Activated T-helper 2 cell treated with anti-CD3 and anti-CD28 coated beads, Interferon-gamma antibody, Interleukin-2, Interleukin-4, amounts not matched to agents 10 μg/mL and 5 μg/mL and 100 μg/mL, durations not matched to agents 14 hours and 24 hours and 36 hours (primary cell): ENCODE measurements at places on chromosomes 12 and 14. TPM values are rescaled to one million over a fixed set of nuclear protein-coding genes. Genes with fewer than 3 reads are reported as not detected.
A peak's percentile ranks its signal among the peaks of the same experiment; 100 is the strongest.

SEL1L gene
- 51.7 and 52.6 TPM in 2 replicates for total RNA-seq

TBX3 gene
- total RNA-seq = not detected in 2 replicates

- no peak overlapping the region for H3K4me3 ChIP-seq
- DNase-seq = no peak
- H3K4me1 ChIP-seq = no peaks in the 10 kb centered on the region
- H3K36me3 ChIP-seq = no peaks in the 10 kb centered on the region
- H3K27ac ChIP-seq = no peak overlapping the region
Observed at GRCh38 chr14:74195623-74196022, 43.6 kb upstream of the VSX2 start.

GRCh38 chr12:116060764-116061163, 216.7 kb downstream of the MED13L start:
- peak overlapping the region; percentile 75 for H3K4me3 ChIP-seq
- no peak for DNase-seq
- peak overlapping the region; percentile 91 for H3K27ac ChIP-seq

DNA sequence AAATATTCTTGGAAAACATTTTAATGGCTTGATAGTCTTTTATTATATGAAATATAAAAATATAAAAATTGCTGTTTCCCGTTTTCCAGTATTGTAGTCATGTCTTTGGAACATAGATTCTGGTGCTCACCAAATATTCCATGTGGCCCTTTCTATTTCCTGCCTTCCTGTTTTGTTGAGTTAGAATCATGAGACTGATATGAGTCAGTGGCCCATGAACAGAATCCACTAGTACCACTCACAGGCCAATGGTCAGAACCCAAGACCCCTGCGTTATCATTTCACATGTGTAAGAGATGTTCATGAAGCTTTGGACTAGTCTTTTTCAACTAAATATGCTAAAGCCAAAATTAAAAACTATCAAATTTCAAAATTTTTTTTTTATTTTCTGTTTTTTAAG, 56.9 kb downstream of the BICD1 start:
- H3K27ac ChIP-seq = no peak overlapping the region
- no peaks in the 10 kb centered on the region for H3K4me1 ChIP-seq
- no peaks in the 10 kb centered on the region for H3K27me3 ChIP-seq

PLEKHD1 gene
- 0.09 TPM in 1 of 2 replicates, not detected in the other for total RNA-seq

DNA sequence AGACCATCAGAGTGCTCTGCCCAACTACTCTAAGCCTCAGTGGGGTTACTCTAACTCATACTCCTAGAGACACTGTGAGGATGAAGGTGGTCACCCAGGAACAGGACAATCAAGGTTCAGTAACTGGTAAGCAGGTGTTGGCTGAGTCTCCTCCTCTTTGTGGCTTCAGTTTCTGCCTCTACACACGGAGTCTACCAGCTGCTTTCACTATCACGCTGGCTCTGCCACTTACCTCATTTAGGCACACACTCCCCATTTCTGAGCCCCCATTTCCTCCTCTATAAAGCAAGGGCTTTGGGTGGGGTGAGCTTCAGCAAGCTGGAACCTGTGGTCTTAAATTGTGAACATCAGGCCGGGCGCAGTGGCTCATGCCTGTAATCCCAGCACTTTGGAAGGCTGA, 7.3 kb upstream of the TCHP start:
- no peaks in the 10 kb centered on the region for H3K27me3 ChIP-seq
- peaks cover 33% of the 10 kb centered on the region for H3K4me1 ChIP-seq
- H3K36me3 ChIP-seq = no peaks in the 10 kb centered on the region
- no peak overlapping the region for H3K27ac ChIP-seq
- no peak overlapping the region for H3K4me3 ChIP-seq

DNA sequence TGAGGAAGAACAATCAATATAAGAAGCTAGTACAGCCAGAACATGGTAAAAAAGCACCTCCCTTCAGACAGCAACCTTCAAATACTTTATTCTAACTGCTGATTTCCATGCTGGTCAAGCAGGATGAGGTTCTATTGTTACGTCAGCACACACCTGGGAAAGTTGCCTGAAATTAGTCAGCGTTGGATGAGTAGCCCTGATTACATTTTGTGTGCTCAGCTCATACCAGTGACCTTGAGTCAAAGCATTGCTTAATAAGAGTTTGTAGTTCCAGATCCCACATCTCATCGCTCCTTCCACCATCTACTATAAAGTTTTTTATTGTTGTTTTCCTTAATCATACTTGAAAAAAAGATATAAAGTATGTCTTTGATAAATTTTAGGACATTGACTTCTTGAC, 361.5 kb downstream of the EGLN3 start:
- H3K27ac ChIP-seq = no peak overlapping the region
- DNase-seq = no peak
- no peak overlapping the region for H3K4me3 ChIP-seq
- no peaks in the 10 kb centered on the region for H3K36me3 ChIP-seq

DNA sequence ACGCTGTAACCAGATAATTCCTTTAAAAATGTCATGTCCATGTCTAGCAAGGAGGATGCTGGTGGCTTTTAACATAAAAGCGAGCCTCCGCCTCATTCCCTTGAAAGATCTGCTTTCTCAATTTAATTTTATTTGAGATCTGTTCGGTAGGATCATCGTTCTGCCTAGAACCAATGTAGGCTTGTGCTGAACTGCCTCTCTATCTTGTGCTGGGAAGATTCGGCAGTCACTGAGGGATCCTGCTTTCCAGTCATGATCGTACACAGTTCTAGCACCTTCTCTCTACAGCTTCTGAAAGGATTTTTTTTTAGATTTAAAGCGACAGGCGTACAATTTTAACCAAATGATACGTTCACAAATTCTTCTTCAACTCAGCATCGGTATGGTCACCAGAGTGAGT, 54.3 kb downstream of the PEBP1 start:
- H3K27ac ChIP-seq = no peak overlapping the region
- no peak overlapping the region for H3K4me3 ChIP-seq
- peaks cover 23% of the 10 kb centered on the region for H3K36me3 ChIP-seq
- no peaks in the 10 kb centered on the region for H3K4me1 ChIP-seq
- no peaks in the 10 kb centered on the region for H3K27me3 ChIP-seq

TESPA1 gene
- 179 and 186 TPM in 2 replicates for total RNA-seq

DNA sequence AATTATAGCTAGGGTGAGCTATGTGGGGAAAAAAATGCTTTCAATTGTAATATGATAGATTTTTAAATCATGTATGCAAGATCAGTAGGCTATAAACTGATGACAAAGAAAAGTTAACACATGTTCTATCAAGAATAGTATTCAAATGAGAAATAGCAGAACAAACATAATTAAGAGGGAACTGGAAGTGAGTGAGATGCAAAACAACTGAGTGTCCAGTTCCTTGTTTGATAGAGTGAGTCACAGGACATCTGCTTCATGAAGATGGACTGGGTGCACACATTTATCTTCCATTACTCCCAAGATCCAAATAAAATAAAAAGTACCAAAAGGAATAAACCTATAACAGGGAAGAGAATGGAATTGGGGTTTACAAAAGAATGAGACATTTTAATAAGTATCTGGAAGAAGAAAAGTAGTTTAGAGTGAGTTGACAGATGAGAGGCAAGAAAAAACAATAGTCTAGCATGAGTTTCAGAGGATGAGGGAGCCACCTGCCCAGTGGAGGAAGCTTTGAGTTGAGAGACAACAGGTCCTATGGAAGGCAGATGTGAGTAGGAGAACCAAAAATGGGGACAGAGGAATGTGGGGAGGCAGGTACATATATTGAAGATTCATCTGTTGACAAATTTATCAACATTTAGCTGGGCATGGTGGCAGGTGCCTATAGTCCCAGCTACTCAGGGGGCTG, 178.1 kb upstream of the ARHGAP5 start:
- no peak overlapping the region for H3K4me3 ChIP-seq
- no peaks in the 10 kb centered on the region for H3K27me3 ChIP-seq
- no peak overlapping the region for H3K27ac ChIP-seq
- no peaks in the 10 kb centered on the region for H3K36me3 ChIP-seq

DNA sequence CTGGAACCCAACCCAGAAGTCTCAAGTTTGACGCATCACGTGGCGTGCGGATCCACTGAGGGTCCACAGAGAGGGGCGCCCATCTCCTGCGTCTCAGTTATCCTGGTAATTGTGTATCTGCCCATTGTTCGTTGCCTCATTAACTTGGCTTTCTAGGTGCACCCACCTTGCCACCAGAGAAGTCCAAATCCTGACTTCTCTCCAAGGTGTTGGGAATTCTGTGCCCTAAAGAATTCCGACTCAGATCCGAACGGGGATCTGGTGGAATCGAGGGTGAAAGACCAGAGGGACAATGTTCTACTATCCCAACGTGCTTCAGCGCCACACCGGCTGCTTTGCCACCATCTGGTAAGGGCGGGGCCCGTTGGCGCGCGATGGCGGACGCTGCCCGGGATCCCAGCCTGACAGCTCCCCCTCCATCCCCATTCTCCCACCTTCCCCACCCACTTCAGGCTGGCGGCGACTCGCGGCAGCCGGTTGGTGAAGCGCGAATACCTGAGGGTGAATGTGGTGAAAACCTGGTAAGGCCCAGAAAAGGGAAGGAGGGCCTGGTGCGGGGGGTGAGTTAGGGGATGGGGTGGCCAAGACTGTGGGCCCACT, 481 bp downstream of the REC8 start:
- no peak overlapping the region for H3K27ac ChIP-seq
- no peak for DNase-seq
- H3K4me3 ChIP-seq = peak overlapping the region; percentile 60
- H3K27me3 ChIP-seq = no peaks in the 10 kb centered on the region

DNA sequence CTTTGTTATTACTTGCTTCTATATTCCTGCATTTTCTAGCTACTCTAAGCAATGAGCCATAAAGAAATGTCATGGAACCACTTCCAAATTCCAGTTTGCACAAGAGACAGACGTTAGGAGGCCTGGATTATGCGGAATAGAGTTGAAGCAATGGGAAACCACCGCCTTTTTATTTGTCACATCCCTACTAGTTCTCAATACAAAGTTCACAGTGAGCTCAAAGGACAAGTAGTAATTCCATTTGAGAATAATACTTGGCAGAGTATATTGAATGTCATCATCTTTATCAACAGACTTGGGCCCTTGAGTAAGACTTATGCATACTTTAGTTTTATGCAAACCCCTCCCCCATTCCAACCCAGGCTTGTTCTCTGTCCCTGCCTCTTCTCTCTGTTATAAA, 3.7 kb upstream of the SLC15A5 start:
- H3K4me1 ChIP-seq = no peaks in the 10 kb centered on the region
- no peak for DNase-seq
- H3K36me3 ChIP-seq = no peaks in the 10 kb centered on the region
- no peak overlapping the region for H3K27ac ChIP-seq
- no peaks in the 10 kb centered on the region for H3K27me3 ChIP-seq

DNA sequence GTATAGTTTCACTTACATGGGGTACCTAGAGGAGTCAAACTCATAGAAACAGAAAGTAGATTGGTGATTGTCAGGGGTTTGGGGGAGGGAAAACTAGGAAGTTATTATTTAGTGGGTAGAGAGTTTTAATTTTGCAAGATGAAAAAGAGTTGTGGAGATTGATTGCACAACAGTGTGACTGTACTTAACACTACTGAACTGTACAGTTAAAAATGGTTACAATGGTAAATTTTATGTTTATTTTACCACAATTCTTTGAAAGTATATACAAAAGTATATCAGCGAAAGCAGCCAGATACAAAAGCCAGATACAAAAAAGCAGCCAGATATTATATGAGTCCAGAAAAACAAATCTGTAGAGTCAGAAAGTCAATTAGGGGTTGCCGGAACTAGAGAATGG, 247.6 kb downstream of the IPO8 start:
- no peaks in the 10 kb centered on the region for H3K36me3 ChIP-seq
- H3K4me1 ChIP-seq = no peaks in the 10 kb centered on the region
- H3K27me3 ChIP-seq = no peaks in the 10 kb centered on the region
- H3K4me3 ChIP-seq = no peak overlapping the region
- H3K27ac ChIP-seq = no peak overlapping the region

FITM1 gene
- total RNA-seq = 1.0 and 1.2 TPM in 2 replicates

GRCh38 chr14:88775532-88775931, 17.2 kb downstream of the EML5 start:
- no peaks in the 10 kb centered on the region for H3K36me3 ChIP-seq
- no peak overlapping the region for H3K4me3 ChIP-seq
- no peak for DNase-seq
- H3K4me1 ChIP-seq = no peaks in the 10 kb centered on the region
- no peak overlapping the region for H3K27ac ChIP-seq
- peaks cover 2% of the 10 kb centered on the region for H3K27me3 ChIP-seq

GRCh38 chr12:5248230-5248629, 183.7 kb upstream of the NTF3 start:
- no peaks in the 10 kb centered on the region for H3K36me3 ChIP-seq
- H3K27me3 ChIP-seq = no peaks in the 10 kb centered on the region
- H3K4me1 ChIP-seq = no peaks in the 10 kb centered on the region
- no peak for DNase-seq
- no peak overlapping the region for H3K27ac ChIP-seq
